ENCODE measurements at places on chromosomes 16 and 17.

DNA sequence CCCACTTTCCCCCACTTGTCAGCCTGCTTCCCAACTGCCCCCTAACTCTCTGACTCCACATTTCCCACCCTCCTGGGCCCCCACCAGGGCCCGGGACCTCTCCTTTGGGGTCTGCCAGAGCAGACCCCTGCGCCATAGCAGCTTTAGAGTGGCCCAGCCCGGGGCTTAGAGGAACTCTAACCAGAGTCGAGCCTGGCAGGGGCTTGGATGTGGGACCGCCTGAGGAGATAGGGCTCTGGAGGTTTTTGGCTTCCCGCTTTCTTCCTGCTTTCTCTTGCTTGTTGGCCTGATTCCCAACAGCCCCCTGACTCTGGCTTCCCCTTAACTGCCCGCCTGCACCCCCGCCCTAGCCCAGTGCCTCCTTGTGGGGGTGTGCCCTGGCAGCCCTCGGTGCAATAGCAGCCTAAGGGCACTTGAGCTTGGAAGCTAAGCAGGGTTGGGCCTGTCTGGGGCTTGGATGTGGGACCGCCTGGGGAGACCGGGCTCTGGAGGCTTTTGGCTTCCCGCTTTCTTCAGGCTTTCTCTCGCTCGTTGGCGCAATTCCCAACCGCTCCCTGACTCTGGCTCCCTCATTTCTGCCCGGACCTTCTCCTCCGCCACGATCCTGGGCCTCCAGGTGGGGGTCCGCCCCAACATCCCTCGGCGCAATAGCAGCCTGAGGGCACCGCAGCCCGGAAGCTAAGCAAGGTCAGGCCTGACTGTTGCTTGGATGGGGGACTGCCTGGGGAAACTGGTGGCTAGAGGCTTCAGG, 2292.0 kb downstream of the TP53TG3F start:
- no peak for DNase-seq

DNA sequence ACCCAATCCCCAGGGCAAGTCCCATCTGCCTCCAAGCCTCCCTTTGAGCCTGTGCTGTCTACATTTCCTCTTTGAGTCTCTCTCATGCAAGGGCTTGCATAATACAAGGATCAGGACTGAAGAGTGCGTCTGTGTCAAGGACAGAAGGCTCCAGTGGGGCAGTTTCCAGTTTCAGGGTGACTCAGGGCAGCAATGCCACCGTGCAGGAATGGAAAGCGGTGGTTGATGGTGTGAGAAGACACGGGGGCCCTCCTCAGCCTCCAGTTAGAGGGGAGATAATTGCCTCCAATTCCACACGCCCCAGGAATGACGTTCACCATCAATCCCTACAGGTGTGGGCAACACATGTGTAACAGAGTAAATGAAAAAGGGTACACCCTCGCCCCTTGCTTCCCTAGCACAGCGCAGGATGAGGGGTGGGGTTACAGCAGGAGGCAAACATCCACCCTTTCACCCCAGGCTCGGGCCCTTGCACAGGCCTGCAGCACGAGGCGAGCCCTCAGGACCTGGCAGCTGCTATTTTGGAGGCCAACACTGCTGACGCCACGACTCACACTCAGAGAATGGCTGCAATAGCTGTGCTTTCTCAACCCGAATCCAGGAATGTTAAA, 24.8 kb upstream of the SLC25A19 start:
- no peak for DNase-seq

DNA sequence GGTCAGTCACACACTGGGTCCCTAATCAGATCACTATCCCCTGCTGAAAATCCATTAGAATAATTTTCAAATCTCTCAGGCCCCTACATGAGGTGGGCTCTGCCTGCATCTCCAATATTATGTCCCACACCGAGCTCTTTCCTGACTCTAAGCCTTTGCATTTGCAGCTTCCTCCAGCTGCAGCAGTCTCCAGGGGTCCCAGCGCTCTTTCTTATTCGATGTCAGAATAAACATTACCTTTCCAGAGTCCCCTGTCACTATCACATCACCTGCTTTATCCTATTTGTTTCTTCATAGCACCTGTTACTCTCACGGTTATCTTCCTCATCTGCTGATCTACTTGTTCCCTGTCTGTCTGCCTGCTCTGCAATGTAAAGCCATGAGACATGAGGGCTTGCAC, 57.3 kb upstream of the MON1B start:
- no peak for DNase-seq

DNA sequence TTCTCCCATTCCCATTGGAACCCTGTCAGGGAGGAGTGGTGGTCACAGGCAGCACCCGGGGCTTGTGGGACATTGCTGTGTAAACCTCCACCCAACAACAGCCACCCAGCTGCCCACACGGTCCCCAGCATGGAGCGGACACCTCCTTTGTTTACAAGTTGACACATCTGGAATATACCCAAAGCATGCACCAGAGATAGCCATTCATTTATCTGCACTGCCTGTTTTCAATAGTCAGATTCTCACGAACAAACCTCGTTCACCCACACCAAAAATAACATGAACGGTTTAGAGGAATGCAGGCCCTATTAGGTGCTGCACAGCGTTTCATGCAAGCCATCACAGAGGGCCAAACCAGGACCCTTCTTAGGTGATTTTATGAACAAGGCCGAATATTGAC, 244.8 kb downstream of the FOXL1 start:
- DNase-seq = no peak

DNA sequence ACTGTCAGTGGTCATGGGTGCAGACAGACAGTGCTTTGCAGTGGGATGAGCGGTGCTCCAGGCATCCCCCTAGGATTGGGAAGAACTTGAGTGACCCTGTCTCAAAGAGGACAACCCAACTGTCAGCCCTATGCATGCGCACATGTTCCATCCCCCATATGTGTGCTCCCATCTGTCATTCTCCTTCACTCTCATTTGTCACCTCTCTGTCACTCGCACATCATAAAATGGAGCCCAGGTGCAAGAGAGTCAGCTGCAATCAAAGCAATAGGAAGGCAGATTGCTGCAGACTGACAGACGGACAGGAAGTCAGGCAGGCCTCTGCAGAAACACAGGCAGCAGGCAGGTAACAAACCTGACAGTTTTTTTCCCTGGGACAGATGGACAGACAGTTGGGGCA, 101.8 kb upstream of the CCL1 start:
- DNase-seq = no peak

DNA sequence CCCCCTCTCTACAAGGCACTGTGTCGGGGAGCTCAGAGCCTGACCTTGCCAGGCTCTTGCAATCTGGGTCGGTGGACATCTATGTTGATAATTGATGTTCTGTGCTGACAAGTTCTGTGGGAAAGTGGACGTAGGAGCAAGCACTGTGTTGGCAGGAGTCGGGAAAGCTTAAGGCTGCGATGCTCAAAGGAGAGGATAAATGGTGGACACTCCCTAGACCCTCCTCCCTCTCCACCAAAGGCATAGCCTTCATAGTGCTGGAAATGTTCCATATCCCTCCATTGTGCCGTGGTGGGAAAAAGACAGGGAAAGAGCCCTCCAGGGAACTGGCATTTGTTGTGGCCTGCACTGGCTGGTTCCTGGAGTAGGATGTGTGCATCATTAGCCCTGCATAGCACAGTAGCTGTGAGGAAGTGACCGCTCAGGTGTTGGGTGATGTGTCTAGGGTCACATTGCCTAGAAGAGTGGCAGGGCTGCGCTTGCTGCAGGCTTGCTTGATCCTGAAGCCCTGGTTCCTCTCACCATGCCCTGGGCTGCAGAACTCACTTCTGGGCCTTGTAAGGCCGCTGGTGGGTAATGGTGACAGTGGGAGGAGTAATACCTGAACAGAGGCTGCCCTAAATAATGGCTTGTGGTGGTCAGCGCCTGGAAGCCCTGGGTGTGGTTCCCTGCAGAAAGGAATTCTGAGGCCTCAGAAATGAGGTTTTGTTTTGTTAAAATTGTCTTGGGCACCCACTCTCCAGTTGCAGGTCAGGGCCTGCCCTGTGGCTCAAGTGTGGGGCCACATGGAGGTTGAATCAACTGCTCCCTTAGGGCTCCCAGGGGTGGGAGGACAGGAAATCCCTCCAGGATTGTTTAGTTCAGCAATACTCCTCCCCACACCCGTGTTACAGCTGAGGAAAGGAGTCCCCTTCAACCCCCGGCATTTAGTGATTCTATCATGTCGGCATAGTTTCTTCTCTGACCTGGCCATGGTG, 62.6 kb downstream of the KSR1 start:
- no peak for DNase-seq

DNA sequence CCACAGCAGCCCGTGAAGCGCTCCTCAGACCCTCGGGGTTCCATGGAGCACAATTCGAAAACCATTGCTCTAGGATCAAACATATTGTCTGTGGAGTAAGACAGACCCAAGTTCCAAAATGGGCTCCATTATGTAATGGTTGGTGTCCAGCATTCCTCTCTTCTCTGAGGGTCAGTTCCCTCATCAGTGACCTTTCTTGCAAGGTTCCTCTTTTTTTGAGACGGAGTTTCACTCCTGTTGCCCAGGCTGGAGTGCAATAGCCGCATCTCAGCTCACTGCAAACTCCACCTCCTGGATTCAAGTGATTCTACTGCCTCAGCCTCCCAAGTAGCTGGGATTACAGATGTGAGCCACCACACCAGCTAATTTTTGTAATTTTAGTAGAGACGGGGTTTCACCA, 28.4 kb downstream of the PLXDC1 start:
- DNase-seq = no peak

DNA sequence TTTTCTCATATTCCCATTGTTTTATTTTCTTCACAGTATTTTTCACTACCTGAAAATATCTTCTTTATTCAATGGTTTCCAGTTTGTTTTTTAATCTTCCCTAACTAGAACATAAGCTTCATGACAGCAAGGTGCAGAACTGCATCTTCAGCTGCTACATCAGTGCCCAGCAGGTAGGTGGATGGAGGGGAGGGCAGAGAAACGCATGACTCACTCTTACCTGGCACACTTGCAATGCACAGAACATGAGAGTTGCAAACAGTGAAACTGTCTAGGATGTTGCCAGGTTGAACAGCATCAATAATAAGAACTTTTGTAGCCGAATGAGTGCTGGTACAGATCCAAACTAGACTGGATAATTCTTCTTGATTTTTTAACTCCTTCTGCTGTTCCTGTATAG, 127.1 kb downstream of the SPAG9 start:
- no peak for DNase-seq

DNA sequence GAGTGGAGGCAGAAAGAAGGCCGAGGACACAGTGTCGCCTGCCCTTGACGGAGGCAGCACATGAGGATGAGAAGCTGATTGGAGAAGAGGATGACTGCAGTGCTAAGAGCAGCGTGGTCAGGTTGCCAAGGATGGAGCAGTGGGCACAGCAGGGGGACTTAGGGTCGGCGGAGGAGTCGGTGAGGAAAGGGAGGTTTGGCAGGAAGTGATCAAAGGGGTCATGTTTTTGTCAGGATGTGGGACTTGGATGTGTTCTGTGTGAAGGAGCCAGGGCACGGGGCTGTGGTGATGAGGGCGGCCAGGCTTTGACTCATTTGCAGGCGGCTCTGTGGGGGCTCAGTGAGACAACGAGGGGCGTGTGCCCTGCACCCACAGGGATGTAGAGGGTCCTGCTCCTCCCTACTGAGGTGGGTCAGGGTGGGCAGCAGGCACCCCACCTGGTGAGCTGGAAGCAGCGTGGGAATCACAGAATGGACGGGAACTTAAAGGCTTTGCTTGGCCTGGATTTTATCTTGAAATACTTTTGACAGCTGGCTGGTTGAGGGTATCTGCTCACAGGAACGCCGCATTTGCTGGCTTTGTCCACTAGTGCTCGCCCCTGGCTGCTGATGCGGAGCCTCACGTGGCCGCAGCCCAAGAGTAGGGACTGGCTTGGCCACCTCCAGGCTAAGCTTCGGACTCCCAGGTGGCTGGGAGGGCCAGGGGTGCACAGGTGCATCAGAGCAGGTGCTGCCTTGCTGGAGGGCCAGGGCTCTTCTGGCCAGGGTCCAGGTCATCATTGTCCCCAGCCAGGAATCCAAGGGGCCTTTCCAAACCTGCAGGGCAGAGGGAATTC, 6.0 kb downstream of the MPG start:
- DNase-seq = no peak

GRCh38 chr17:49388290-49388640, 26.2 kb upstream of the ZNF652 start:
- no peak for DNase-seq

DNA sequence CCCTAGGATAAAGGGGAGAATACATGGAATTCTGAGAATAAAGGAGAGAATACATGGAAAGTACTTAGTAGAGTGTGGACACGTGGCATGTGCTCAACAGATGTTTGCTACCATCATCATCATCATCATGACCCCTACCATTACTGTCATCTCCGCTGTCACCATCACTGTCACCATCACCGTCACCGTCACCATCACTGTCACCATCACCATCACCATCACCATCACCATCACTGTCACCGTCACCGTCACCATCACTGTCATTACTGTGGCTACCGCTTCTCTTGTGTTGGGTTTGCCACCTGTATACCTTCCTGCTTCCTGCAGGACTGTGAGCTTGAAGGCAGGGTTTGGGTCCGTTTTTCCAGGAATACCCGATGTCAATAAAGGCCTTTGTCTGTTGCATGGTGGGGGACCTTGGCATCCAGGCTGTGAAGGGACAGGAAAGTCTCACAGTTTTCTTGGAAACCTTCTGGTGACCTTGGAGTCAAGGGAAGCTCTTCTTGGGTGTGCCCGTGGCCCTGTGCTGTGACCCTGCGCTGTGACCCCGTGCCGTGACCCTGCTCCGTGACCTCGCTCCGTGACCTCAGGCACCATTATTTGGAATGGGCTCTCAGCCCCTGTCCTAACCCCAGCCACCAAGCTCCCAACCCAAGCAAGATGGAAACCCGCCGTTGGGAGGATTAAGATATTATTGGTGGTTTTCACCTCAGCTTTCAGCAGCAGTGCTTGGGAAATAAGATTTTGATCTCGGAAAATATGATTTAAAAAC, 14.4 kb downstream of the CMIP start:
- DNase-seq = no peak

DNA sequence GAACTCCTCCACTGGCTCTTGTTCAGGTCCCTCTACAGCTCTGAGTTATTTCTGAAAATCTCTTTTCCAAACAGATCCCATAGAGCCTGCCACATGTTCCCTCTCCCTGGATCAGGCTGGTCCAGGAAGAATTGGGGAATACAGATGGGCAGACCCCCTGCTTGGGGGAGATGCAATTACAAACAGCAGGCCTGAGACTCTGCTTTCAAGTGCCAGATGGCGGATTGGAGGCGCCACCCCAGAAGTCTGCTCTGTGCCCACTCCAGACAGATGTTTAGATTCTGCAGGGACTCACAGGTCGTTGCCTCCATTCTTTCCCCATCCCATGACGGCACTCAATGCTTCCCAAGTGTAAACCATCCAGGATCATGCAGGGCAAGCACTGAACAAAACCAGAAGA, 316.6 kb downstream of the SLC39A11 start:
- DNase-seq = no peak

- DNase-seq = no peak
Measured at GRCh38 chr17:73064084-73064938, 28.2 kb downstream of the SLC39A11 start.

Measured in renal pelvis (tissue), 12 donors.